ENCODE measurements at places on chromosomes 13 and 19. TPM values are rescaled to one million over a fixed set of nuclear protein-coding genes. Genes with fewer than 3 reads are reported as not detected.

Gene APLP1
- polyA plus RNA-seq, result not detected

Gene ZNF575
- polyA plus RNA-seq, result 0.87 TPM

Gene PEG3
- polyA plus RNA-seq, result not detected

Gene NKG7
- polyA plus RNA-seq, result 6.6 TPM

Gene ANGPTL8
- polyA plus RNA-seq, result not detected

Gene PGLYRP2
- polyA plus RNA-seq, result not detected

Gene ZNF729
- polyA plus RNA-seq, result not detected

Gene ZNF649
- 4.1 TPM for polyA plus RNA-seq

Gene ZNF606
- 12.4 TPM for polyA plus RNA-seq

Gene DNMT1
- polyA plus RNA-seq, result 53.0 TPM

Gene CACNG6
- not detected for polyA plus RNA-seq

Gene ATP11A
- 36.9 TPM for polyA plus RNA-seq
